ENCODE measurements at places on chromosomes 1 and 21. TPM values are rescaled to one million over a fixed set of nuclear protein-coding genes. Genes with fewer than 3 reads are reported as not detected.
A peak's percentile ranks its signal among the peaks of the same experiment; 100 is the strongest.

- DNase-seq = no peak
- no peaks in the 10 kb centered on the region for H3K4me1 ChIP-seq
- no peak overlapping the region for H3K4me3 ChIP-seq
- no peak overlapping the region for H3K27ac ChIP-seq
Observed at GRCh38 chr1:160797271-160797709, 1.3 kb downstream of the LY9 start.

Gene PLEKHO1
- total RNA-seq = 10.1 TPM

DNA sequence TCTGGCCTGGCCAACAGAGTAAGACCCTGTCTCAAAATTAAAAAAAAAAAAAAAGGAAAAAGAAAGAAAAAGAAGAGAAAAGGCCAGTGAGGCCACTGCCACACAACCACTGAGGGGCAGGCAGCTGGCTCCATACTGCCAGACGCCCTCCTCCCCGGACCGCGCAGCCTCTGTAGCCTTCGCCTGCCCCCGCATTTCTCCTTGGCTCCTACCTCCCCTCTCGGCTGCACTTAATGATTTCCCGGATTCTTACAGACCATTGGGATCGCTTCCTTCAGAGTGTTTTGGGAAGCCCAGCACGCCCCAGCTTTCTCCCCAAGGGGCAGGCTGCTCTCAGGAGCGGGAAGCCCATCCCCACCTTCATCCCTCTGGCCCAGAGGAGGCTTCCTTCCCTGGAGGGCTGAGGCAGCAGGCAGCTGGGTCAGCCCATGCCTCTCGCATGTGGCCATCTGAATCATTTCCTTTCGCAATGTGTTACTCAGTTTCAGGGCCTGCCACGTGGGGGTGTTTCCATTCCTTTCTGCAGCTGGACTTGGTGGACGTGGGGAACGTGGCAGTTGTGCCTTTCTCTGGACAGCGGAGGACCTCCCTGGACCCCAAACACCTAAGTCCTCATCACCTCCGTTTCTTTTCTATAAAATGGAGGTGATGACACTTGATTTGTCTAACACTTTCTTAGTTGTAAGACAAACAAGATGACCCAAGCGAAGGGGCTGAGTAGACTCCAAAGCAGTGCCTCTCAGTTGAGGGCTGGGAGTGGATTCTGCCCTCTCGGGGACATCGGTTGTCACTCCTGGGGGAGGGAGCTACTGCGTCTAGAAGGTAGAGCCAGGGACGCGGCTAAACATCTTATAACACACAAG is 2.3 kb downstream of the SLC2A5 start:
- DNase-seq = peak; percentile 31
- H3K36me3 ChIP-seq = no peaks in the 10 kb centered on the region
- H3K4me1 ChIP-seq = peaks cover 62% of the 10 kb centered on the region
- H3K27me3 ChIP-seq = 0 out of 3 replicates have a peak, but pooled peaks cover 2% of the 10 kb centered on the region
- no peak overlapping the region for H3K4me3 ChIP-seq
- no peak overlapping the region for H3K27ac ChIP-seq

Gene KLF17
- not detected for total RNA-seq

DNA sequence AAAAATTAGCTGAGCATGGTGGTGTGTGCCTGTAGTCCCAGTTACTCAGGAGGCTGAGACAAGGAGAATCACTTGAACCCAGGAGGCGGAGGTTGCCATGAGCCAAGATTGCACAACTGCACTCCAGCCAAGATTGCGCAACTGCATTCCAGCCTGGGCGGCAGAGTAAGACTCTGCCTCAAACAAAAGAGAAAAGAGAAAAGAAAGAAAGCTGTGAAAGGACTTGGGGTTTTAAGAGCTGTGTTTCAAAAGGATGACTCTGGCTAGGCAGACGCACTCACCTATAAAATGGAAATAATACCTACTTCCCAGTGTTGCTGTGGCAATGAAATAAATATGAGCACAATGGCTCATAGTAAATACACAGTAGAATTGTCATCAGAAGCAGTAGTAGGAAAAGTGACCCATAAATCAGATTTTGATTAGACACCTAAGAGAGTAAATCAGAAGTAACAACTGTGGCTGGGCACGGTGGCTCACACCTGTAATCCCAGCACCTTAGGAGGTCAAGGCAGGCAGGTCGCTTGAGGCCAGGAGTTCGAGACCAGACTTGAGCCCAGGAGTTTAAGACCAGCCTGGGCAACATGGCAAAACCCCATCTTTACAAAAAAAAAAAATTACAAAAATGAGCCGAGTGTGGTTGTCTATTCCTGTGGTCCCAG is 45.9 kb upstream of the PUM1 start:
- H3K27me3 ChIP-seq = no peaks in the 10 kb centered on the region
- H3K4me1 ChIP-seq = peaks cover 15% of the 10 kb centered on the region
- no peak for DNase-seq
- H3K36me3 ChIP-seq = no peaks in the 10 kb centered on the region
- H3K27ac ChIP-seq = no peak overlapping the region
- no peak overlapping the region for H3K4me3 ChIP-seq

DNA sequence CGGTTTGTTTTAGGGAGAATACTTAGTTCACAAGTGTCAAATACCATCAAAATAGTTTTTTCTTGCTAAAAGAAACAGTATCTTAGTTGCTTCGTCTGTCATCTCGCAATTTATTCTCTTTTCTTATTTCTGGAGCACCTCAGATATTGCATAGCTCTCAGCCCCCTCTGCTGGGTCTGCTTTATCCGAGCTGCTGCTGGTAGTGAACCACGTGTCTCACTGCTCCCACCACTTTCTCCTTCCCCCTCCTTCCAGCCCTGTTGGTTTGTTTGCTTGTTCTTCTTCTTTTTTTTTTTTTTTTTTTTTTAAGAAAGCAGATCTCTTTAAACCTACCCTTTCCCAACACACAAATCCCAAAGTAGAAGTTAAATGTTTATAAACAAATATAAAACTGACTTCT is 170.8 kb downstream of the EDEM3 start:
- H3K36me3 ChIP-seq = no peaks in the 10 kb centered on the region
- H3K4me1 ChIP-seq = no peaks in the 10 kb centered on the region
- no peak overlapping the region for H3K4me3 ChIP-seq
- 0 out of 3 replicates have a peak, but pooled peaks cover 4% of the 10 kb centered on the region for H3K27me3 ChIP-seq
- no peak for DNase-seq

- H3K4me3 ChIP-seq = no peak overlapping the region
- no peaks in the 10 kb centered on the region for H3K27me3 ChIP-seq
- H3K36me3 ChIP-seq = no peaks in the 10 kb centered on the region
Observed at GRCh38 chr1:108533351-108534083, 26.4 kb upstream of the EEIG2 start.

Gene AGBL4
- total RNA-seq = not detected

- H3K27me3 ChIP-seq = peaks cover 2% of the 10 kb centered on the region
- H3K4me1 ChIP-seq = no peaks in the 10 kb centered on the region
- no peak overlapping the region for H3K27ac ChIP-seq
- no peak overlapping the region for H3K4me3 ChIP-seq
- no peak for DNase-seq
Observed at GRCh38 chr1:77355010-77355409, 73.2 kb downstream of the AK5 start.

DNA sequence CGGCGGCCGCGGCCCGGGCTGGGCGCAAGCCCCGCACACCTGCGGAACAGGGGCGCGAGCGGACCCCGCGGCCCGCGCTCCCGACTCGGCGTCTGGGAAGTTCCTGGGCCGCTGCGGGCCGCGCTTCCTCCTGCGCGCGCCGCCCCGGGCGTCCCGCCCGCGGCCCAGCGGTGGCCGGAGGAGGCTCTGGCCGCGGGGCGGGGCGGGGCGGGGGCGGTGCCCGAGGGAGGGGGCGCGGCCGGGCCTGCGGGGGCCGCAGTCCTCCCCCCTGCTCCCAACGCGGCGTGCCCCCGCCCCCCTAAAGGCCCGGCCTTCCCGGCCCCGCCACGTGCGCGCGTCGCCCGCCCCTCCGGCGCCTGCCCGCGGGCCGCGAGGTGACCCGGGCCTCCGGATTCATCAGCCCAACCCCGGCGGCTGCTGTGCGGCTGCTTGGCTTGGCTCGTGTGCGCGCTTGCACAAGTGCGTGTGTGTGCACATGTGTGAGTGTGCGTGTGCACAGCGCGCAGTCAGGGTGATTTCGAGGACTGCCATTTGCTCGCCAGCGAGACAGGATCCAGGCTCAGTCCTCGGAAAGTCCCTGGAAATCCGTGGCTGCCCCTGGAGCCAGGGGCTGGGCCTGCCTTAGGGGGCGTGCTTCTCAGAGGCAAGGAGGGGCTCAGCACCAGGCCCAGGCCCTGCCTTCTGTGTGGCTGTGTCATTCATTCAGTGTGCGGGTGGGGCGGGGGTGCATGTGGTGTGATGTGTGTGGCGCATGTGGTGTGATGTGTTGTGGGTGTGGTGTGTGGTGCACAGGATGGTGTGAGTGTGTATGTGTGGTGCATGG is at the start of gene C2CD2:
C2CD2 (minus strand) TSS at position 188 of the 823 bp plus-strand sequence. CDS start 370 bp downstream, outside the sequence.
- DNase-seq = peak; percentile 55
- H3K27me3 ChIP-seq = no peaks in the 10 kb centered on the region
- H3K4me3 ChIP-seq = peak within 1 kb of the TSS; percentile 54

DNA sequence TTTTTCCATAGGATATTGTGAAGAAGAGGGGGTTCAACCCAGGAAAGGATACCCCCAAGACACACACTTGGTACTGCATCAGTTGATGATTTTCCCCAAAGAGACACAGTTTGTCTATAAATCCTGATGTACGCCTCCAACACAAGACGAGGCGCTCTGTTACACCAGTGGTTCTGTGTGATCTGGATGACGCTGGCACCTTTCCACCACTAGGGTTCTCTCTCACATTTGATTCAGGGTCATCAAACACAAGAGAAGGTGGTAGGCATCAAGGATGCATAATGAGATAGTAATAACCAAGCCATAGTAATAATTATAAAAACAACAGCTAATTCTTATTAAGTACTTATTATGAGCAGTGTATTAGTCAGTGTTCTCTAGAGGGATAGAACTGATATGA is 508.8 kb upstream of the ZP4 start:
- no peak overlapping the region for H3K4me3 ChIP-seq
- no peaks in the 10 kb centered on the region for H3K4me1 ChIP-seq
- no peak for DNase-seq
- H3K27me3 ChIP-seq = no peaks in the 10 kb centered on the region
- no peak overlapping the region for H3K27ac ChIP-seq
- no peaks in the 10 kb centered on the region for H3K36me3 ChIP-seq

Gene F3
- 9.0 TPM for total RNA-seq

DNA sequence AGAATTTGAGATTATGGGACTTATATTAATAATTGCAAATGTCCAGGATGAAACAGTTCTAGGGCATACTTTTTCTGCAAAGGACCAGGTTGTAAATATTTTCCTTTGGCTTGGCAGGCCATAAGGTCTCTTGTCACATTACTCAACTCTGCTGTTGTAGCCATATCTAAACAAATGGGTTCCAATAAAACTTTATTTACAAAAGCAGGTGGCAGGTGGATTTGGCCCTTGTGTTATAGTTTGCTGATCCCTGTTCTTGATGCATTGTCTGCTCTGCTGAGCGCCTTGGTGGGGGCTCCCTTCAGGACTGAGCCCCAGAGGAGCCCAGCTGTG is 258.5 kb downstream of the FOXD2 start:
- H3K27ac ChIP-seq = no peak overlapping the region
- peaks cover 2% of the 10 kb centered on the region for H3K27me3 ChIP-seq
- no peaks in the 10 kb centered on the region for H3K36me3 ChIP-seq
- DNase-seq = no peak
- H3K4me1 ChIP-seq = peaks cover 23% of the 10 kb centered on the region
- no peak overlapping the region for H3K4me3 ChIP-seq

- no peaks in the 10 kb centered on the region for H3K36me3 ChIP-seq
- peak overlapping the region; percentile 62 for H3K27ac ChIP-seq
- H3K27me3 ChIP-seq = no peaks in the 10 kb centered on the region
- peaks cover 42% of the 10 kb centered on the region for H3K4me1 ChIP-seq
Observed at GRCh38 chr1:6445062-6445763, 20.6 kb downstream of the ESPN start.

DNA sequence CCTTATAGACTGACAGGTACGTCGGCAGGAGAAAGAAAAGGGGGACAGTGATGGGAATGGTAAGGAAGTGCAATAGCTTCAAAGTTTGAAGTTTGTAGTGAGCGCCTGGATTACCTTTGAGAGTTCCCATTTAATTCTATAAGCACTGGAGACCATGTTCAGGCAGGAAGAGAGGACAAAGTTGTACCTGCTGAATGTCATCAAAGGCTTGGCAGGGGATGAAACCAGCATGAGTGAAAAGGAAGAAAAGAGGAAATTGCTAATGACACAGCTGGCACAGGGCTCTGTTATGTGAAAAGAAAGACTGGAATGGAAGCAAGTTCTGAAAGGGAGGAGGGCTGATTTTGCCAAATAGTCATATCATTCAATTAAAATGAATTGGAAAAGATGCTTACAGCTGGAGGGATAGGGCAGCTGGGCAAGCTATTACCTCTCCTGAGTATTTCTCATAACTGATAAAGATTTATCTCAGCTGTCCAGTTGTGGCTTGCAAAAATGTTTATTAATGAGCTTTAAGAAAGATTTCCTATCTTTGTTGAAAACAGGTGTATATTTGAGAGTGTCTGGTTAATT is 109.2 kb downstream of the HMCN1 start:
- no peaks in the 10 kb centered on the region for H3K27me3 ChIP-seq
- no peak overlapping the region for H3K4me3 ChIP-seq
- no peak overlapping the region for H3K27ac ChIP-seq
- no peak for DNase-seq
- no peaks in the 10 kb centered on the region for H3K36me3 ChIP-seq
- H3K4me1 ChIP-seq = no peaks in the 10 kb centered on the region

- H3K27me3 ChIP-seq = no peaks in the 10 kb centered on the region
- no peak overlapping the region for H3K4me3 ChIP-seq
- H3K27ac ChIP-seq = no peak overlapping the region
- H3K4me1 ChIP-seq = no peaks in the 10 kb centered on the region
Observed at GRCh38 chr1:106880226-106880625, 176.2 kb upstream of the PRMT6 start.

- no peak overlapping the region for H3K27ac ChIP-seq
- H3K4me3 ChIP-seq = no peak overlapping the region
- 0 out of 2 replicates have a peak, but pooled peaks cover 1% of the 10 kb centered on the region for H3K27me3 ChIP-seq
- H3K4me1 ChIP-seq = no peaks in the 10 kb centered on the region
Observed at GRCh38 chr1:30320581-30320890, 402.8 kb downstream of the MATN1 start.
